ENCODE measurements at places on chromosomes 7 and 10.

GRCh38 chr7:83038787-83039186, 123.9 kb downstream of the PCLO start:
- DNase-seq = no peak

DNA sequence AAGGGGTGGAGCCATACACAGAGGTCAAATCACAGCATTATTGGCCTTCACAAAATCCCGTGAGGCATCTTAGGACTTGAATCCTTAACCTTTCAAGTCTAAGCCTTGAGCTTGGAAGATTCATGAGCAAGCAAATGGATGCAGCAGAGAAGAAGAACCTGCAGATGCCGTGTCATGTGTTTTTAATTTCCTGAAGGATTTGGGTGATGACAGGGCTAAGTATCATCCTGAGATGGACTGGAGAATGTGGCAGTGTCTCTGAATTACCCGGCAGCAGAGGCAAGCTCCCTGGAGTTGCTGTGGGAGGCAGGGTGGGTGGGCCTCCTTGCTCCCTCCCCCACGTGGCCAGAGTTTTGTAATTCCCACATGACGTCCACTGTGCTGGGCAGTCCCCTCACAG, 50.8 kb downstream of the GCC1 start:
- no peak for DNase-seq

GRCh38 chr7:26318921-26319320, 27.3 kb downstream of the SNX10 start:
- DNase-seq = no peak

DNA sequence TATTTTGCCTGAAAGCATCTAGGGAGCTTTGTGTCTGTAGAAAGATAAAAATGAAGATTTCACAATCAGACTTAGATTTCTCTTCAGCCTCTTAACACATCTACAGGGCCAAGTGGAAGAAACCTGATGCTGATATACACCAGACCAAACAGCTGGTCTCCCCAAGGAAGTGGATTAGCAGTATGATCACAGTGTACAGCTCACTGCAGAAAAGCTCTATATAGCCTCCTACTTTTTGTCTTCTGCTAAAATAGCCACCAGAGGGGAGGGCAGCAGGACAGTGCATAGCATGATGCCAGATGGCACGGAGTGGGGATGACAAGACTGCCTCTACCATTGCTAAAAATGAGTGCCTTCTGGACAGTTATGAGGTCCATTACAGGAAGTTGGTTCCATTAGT, 16.0 kb downstream of the FAM13C start:
- DNase-seq = no peak

DNA sequence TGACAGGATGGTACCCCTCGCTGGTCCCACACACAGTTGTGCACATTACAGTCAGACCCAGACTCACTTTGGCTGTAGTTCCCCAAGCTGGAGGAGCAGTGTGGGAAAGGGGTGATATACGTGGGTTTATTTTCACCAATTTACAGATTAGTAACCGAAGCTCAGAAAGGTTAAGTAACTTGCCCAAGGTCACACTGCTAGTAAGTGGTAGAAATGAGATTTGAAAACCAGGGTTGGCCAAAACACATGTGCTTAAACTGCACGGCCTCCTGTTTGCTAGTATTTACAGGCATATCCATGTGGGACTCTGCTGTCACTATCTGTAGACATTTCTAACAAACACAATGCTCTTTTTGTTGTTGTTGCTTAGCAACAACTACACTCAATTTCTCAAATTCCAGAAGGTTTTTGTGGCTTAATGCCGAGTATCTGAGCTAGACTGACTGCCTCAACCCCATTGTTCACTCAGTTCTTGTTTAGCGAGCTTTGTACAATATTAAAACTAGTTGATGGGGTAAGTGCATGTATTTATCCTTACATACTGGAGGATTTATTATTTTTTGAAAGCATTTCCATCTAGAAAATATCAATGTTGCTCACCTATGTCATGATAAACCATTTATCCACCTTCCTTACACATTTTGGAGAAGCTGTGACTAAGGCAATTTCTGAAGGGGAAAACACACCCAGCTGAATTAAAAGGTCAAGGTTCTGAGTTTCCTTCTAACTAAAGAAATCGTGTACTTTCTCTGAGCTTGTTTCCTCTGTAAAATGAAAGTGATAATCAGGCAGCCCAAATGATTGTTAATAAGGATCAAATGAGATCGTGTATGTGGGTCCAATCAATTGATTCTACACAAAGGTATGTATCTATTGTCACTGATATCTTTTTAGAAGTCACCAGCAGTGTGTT, 5.3 kb upstream of the TMEM139 start:
- no peak for DNase-seq

GRCh38 chr10:70729763-70730357, 55.3 kb downstream of the TBATA start:
- no peak for DNase-seq

DNA sequence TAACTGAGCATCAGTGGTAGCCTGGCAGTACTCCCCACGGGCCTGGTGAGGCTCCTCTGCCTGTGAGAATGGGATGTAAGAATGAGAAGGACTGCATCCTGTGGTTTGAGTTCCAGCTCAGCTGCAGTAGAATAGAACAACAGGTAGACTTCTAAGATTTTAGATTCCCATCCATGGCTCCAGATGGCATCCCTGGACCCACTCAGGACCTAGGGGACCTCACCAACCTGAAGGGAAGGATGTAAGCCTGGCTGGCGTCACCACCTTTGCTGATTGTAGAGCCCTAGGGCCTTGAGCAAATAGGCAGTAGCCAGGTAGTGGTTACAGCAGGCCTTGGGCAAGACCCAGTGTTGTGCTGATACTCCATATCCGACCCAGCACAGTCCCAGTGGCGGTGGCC, 9.6 kb upstream of the AOC1 start:
- DNase-seq = no peak

- no peak for DNase-seq
Observed at GRCh38 chr10:14727924-14728323, 46.8 kb downstream of the FAM107B start.

- DNase-seq = no peak
Observed at GRCh38 chr10:21145751-21146435, 248.8 kb upstream of the NEBL start.

DNA sequence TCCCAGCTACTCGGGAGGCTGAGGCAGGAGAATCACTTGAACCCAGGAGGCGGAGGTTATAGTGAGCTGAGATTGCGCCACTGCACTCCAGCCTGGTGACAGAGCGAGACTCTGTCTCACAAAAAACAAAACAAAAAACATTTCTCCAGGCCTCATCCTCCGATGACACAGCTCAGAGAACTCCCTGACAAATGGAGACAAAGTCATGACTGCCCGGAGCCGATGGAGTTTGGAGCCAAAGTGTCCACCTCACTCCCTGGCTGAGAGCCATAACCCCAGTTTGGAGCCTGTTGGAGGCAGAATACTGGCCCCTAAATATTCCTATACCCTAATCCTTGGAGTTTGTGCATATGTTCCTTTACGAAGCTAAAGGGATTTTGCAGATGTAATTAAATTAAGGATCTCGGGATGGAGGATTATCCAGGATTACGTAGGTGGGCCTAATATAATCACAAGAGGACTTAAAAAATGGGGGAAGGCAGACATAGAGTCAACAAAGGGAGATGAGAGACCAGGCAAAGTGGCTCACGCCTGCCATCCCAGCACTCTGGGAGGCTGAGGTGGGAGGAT, 22.7 kb downstream of the SSC4D start:
- no peak for DNase-seq

DNA sequence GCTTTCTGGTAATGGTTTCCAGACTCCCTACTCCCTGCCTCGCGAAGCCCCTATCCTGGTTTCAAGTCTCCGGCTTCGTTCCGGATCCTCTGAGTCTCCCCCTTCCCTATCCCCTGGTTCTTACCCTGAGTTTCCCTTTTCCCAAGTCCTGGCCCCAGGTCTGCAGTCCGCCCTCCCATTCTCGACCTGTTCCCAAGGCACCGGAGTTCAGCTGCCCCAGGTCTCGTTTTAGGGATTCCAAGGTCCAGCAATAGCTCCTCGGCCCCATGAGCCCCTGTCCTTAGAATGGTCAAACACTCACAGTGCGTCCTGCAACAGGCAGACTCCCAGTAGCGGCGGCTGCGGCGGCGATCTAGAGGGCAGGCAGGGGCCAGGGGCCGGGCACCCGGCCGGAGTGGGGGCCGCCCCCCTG, 274 bp downstream of the PITX3 start:
- DNase-seq = no peak

- no peak for DNase-seq
Observed at GRCh38 chr10:102420181-102420713, 389 bp upstream of the FBXL15 start.

- DNase-seq = no peak
Observed at GRCh38 chr10:132626761-132627665, 89.4 kb downstream of the INPP5A start.

GRCh38 chr10:1316809-1317143, 260.6 kb downstream of the WDR37 start:
- no peak for DNase-seq

GRCh38 chr10:79329529-79329928, 17.7 kb upstream of the PPIF start:
- no peak for DNase-seq

- DNase-seq = no peak
Observed at GRCh38 chr10:74011770-74012169, 13.9 kb downstream of the VCL start.

- no peak for DNase-seq
Observed at GRCh38 chr7:17444673-17445072, 146.2 kb downstream of the AHR start.

GRCh38 chr10:85492684-85493083, 873.9 kb downstream of the GRID1 start:
- no peak for DNase-seq

DNA sequence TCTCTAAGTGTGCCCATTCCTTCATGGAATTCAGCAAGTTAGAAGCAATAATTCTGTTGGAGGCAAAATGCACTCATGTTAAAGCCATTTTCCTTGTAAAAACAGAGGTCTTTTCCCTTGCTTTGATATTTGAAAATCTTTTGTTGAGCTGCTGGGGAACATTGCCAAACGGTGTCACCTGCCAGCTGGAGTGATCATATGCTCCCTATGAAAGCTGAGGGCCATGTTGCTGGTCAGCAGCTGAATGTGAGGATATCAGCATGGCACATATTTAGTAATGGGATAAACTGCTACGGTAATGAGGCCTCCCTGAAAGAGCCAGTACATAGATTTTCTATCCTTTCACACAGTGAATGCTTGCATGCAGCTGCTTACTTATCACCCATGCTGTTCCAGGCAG, 224.3 kb downstream of the THSD7A start:
- no peak for DNase-seq

DNA sequence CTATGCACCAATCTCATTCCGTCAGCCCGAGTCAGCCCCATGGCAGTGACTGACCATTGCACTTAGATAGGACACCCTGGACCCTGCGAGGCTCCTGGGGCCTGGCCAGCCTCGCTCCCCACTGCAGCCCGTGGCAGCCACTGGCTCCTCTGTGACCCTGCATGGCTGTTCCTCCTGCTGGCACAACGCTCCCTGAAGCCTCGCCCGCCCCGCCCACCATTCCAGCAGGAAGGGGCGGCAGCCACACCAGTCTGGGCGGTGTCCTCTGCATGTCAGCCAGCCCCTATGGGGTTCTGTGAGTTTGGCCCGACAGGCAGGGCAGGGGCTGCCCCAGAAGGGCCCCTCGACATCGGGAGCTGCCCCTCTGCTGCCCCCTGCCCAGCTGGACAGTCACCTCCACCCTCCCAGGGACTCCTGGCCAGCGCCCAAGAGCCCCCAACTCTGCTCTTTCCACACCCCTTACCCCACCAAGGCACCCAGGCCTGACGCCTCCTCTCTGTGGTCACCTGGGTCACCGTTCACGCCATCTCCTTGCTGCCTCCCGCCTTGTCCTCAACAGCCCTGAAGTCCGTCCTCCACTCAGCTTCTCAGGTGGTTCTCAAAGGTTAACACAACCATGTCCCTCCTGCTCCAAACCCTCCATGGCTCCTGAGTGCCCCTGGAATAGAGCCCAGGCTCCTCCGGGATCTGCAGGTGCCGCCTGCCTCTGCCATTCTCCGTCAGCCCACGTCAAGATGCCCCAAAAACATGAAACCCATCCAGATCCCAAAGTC, 103.5 kb downstream of the MICALL2 start:
- DNase-seq = no peak

- DNase-seq = no peak
Observed at GRCh38 chr10:124150189-124150806, 56.9 kb upstream of the CHST15 start.

DNA sequence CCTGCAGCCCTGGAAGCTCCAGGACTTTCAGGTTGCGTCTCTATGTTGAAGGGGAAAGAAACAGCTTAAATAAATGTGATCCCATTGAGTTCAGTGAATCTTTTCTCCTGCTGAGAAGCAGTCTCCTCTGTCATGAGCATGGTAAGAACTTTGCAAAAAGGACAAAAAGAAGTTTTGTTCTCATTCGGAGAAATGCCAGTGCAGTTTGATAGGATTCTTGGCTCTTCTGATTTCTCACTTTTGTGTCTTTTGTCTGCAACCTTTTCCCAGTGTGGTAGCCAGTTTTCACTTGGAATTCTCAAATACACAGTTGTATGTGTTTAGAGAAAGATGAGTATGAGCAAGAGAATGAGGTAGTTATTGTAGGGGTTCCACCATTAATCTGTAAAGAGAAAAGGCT, 64.3 kb downstream of the AP3M1 start:
- no peak for DNase-seq

GRCh38 chr10:96919785-96920430, 87.8 kb downstream of the LCOR start:
- DNase-seq = no peak

DNA sequence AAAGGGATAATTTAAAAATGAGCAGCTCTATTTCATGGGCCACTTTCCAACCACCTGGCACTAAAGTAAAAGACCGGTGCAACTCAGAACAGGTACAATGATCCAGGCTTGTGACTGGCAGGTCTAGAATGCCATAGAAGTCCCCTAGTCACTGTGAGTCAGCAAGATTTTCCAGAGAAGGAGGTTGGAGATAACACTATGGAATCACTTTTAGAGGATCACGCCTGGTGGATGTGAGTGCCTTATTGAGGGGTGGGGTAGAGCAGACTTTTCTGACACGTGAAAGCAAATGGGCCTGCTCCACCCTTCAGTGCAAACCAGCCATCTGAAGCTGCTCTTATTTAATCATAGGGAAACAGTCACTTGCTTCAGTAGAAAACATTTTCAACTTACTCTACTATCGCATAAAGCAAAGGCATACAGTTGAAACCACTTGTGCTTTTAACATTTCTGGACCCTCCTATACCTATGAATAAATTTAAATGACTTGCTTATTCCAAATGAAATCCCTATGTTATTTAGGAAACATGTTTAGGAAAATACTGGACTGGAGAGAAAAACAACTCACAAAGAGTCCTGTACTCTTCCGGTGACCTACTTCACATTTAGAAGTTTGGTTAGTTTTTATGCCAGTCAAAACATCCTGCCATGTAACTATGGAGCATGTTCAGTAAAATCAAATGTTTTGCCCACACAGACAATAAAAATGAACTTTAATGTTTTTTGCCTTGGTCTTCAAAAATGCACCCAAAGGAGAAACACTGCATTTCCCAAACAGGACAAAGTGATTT, 21.5 kb upstream of the AKR1C1 start:
- no peak for DNase-seq

DNA sequence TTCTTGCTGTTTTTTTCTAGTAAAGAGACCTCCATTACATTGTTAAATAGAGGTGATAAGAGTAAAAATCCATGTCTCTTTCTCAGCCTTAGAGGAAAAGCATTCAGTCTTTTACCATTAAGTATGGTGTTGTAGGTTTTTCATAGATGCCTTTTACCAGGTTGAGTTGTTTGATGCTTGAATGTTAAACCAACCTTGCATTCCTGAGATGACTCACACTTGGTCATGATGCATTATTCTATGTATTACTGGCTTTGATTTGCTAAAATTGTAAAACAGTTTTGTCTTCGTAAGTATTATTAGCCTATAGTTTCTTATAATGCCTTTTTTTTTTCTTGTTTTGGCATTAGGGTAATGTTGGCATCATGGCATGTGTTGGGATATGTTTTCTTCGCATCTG, 90.0 kb downstream of the ANKRD61 start:
- DNase-seq = no peak
